ENCODE measurements at places on chromosomes 16 and 17. TPM values are rescaled to one million over a fixed set of nuclear protein-coding genes. Genes with fewer than 3 reads are reported as not detected.

ABCA9 gene
- 0.24 TPM for total RNA-seq

C17orf67 gene
- total RNA-seq: 1.9 TPM

SYNGR2 gene
- 5.6 TPM for total RNA-seq

OR1E2 gene
- not detected for total RNA-seq

All from motor neuron (in vitro differentiated cells).